Femur (tissue), 1 donor: ENCODE measurements at places on chromosomes 12 and 14.

GRCh38 chr14:51023964-51024363 lies 70.9 kb downstream of the TRIM9 start:
- DNase-seq, result peak; percentile 25

DNA sequence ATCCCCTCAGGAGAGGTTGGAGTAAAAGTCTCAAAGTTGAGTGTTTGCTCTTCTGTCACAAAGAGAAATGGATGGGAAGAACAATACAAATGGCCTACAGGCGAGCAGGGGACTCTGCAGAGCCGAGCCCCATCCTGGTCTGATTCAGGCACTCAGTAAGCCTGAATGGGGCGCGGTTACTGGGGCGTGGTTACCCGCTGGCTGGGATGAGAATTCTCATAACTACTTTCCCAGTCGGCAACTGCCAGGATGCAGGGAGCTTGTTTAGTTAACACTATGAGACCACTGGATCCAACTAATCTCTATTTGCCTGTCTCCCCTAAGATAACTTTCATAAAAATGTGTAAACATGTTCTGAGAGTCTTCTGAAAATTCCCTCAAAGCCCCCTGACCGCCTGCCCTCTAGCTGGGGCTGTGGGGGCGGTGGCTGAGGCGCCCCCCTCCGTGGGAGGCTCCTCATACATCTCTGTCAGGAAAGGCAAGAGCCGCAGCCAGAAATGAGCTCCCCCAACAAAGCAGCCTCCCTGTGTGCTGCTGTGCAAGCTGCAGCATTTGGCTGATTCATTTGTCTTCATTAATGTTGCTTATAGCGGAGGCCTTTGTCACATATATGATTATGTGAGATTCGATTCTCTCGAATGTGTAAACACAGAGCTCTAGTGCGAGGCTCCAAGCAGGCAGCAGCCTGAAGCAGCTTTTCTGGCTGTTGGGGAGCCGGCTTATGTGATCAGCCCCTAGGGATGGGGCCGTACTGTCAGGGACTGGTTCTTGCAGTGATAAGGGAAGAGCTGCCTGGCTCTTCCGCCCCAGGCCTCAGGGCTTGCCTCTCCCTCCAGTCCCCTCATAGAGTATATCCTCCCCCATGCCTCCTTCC lies 126.1 kb upstream of the ARHGAP5 start:
- peak; percentile 85 for DNase-seq

DNA sequence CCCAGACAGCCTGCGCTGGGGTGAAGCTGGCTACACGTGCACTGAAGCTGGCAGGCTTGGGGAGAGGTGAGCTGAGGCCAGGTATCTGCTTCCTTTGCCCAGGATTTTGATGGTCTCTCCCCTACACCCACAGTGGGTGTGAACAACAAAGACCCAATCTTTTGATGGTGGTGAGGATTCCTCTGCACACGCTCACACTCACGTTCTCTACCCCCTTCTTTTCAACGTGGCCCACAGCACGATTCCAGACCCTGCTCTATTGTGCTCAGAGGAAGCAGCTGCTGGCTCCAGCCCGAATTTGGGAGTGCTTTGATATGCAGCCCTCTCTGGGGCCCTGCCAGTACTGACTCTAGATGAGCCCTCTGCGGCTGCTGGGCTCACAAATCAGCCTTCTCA lies 4.9 kb downstream of the CD9 start:
- peak; percentile 81 for DNase-seq

DNA sequence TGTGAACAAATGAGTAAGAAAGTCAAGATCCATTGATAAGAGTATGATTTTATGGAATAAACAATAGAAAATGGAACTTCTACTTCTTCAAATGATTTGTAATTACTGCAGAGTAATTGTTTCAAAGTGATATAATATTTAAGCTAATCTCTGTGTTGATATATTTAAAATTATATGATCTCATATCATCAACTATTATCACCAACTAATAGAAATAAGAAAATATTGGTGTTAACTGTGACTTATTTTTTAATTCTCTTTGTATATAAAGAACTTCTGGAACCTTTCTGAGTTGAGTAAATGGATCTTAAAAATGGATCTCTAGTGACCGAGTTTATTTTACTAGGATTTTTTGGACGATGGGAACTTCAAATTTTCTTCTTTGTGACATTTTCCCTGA lies at the start of gene OR4L1:
TSS of gene OR4L1 (plus strand) at position 301 of the 400 bp plus-strand sequence. CDS start at position 301, 0 bp downstream.
- DNase-seq, result no peak

DNA sequence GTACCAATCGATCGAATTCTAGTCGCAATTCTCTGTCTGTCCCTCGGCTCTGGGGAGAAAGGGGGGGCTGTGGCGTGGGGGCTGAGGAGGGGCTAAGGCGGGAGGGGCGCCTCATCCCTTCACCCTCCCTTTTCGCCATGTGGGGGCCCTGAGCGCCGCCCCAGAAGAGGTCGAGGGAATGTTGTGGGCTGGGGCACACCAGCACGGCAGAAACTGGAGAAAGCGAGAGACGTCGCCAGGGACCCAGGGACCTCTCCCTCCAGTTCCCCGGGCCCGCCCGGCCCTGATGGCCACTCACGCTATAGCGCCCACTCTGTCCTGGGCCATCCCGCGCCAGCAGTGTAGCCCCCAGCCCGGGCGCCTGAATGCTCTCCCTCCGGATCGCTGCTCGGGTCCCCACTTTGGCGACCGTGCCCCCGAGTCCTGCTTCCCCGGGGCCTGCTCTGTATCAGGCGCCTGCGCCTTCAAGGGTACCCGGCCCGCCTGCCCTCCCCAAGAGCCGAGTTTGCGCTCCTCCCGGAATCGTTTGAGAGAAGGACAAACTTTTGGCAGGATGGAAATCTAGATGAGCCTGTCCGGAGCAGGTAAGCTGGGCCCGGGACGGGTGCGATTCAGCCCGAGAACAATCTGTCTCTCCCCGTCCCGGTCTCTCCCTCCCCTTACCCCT lies 62.6 kb downstream of the SMUG1 start:
- peak; percentile 66 for DNase-seq

DNA sequence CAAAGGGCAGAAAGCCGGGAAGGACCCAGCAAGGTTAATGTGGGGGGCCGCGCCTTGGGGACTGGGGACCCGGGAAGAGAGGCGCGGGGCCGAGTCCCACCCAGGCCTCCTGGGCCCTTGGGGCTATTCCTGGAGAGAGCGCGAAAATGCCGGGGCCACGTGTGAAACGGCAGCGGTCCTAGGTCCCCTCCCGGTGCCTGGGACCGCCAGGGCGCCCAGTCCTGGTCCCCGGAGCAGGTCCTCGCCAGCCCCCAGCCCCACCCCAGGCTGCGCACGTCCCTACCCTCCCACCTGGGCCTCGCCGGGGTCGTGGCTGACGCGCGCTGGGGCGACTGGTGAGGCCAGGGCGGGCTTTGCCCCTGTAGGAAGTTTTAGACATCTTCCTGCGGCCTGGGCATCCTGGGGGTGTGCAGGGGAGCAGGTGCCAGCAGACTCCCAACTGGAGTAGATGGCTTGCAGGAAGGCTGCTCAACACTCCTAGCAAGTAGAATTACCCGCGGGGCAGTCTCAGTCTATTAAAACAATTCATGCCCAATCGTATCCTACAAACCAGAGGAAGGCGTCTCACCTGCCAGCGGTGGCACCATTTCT lies 708 bp downstream of the FAR2 start:
- no peak for DNase-seq

DNA sequence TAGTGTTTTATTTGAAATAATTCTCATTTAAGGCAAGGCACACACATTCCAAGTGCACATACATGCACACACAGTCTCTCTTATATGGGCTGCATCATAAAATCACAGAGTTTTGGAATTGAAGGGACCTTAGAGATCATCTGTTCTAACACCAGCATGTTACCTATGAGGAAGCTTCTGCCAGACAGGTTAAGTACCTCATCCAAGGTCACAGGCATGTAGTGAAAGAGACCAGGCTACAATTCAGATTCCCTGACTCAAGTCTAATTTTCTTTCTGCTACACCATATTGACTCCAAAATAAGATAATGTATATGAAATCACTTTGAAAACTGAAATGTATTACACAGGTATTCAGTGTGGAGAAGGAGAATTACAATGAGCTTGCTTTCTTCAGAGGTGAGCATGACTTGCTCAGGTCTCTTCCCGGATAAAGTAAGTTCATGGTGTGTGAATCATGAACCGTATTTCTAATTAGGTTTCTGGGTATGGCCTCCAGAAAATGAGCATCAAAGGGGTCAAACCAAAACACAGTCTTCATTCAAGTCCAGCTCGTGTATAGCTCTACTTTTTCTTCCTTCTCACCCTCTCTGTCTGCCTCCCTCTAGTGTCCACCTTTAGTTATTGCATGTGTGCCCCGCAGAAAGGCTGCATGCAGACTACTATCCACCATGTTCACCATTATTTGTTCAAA lies 411.9 kb downstream of the FUT8 start:
- peak; percentile 51 for DNase-seq
